MCF 10A (cell line): ENCODE measurements at places on chromosomes 5 and 9. TPM values are rescaled to one million over a fixed set of nuclear protein-coding genes. Genes with fewer than 3 reads are reported as not detected.
A peak's percentile ranks its signal among the peaks of the same experiment; 100 is the strongest.

GRCh38 chr5:154487541-154487940 is 9.5 kb upstream of the HAND1 start:
- H3K27me3 ChIP-seq, result peaks cover 86% of the 10 kb centered on the region
- no peaks in the 10 kb centered on the region for H3K4me1 ChIP-seq
- no peaks in the 10 kb centered on the region for H3K36me3 ChIP-seq
- DNase-seq, result no peak
- H3K4me3 ChIP-seq, result no peak overlapping the region

- no peaks in the 10 kb centered on the region for H3K36me3 ChIP-seq
- peak overlapping the region; percentile 22 for H3K4me3 ChIP-seq
- DNase-seq, result peak; percentile 62
- peak overlapping the region; percentile 68 for H3K27ac ChIP-seq
Observed at GRCh38 chr5:175288048-175288621, 155.8 kb downstream of the DRD1 start.

DNA sequence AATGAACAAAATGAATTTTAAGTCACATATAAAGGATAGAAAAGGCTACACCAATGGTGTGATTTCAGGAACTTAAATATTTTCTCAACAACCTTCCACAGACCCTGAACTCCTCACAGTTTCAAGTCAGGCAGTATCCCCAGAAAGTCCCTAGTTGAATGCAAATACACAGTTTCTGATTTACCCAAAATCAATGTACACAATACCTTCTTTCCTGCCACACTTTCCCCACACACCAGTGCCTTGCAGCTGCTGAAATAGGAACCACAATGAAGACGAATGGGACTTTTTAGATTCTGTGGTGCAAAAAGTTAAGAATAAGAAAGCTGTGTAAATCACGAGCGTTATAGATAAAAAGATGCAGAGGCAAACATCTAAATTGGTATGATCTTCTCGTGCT is 552.4 kb upstream of the MEF2C start:
- no peak for DNase-seq
- no peak overlapping the region for H3K4me3 ChIP-seq
- H3K4me1 ChIP-seq, result no peaks in the 10 kb centered on the region
- no peaks in the 10 kb centered on the region for H3K36me3 ChIP-seq

- H3K36me3 ChIP-seq, result peaks cover 16% of the 10 kb centered on the region
- no peak overlapping the region for H3K4me3 ChIP-seq
- no peaks in the 10 kb centered on the region for H3K27me3 ChIP-seq
- H3K4me1 ChIP-seq, result peaks cover 10% of the 10 kb centered on the region
Observed at GRCh38 chr9:125687163-125687863, 19.7 kb downstream of the MAPKAP1 start.

MARVELD2 gene
- 19.4 and 21.8 TPM in 2 replicates for total RNA-seq

DNA sequence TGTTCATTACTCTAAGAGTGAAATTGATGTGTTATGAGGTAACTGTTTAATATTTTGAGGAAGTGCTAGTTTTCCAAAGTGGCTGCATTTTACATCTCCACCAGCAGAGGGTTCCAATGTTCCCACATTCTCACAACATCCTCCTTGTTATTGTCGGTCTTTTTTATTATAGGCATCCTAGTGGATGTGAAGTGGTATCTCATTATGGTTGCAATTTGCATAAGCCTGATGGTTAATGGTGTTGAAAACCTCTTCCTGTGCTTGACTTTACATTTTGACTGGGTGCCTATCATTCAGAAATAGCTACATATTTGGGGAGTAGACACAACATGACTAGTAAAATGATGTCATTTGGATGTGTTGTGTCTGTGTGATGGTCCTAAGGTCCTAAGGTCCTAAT is 143.6 kb downstream of the MRPS30 start:
- H3K4me3 ChIP-seq, result no peak overlapping the region
- H3K36me3 ChIP-seq, result no peaks in the 10 kb centered on the region
- no peak overlapping the region for H3K27ac ChIP-seq
- no peaks in the 10 kb centered on the region for H3K4me1 ChIP-seq

DNA sequence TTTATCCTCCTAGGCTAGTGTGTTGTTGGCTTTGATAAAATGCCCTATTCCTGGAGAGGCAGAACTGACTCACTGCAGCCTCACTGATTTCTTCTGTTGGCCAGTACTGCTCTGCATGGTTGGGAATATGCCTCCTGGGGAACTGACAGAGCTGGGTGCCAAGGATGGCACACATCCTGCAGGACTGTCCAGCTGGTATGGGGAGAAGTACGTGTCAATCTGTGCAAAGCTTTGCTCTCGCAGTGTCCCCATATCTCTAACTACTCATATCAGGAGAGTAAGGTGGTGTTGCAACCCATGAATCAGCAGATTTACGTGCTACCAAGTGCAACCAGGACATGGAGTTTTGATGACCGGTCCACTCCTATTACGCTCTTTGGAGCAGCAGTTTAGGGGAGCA is 74.7 kb downstream of the TEK start:
- H3K27ac ChIP-seq, result peak overlapping the region; percentile 79
- peak; percentile 83 for DNase-seq
- no peaks in the 10 kb centered on the region for H3K27me3 ChIP-seq
- no peaks in the 10 kb centered on the region for H3K36me3 ChIP-seq
- H3K4me1 ChIP-seq, result peaks cover 46% of the 10 kb centered on the region

NR4A3 gene
- 0.16 and 0.25 TPM in 2 replicates for total RNA-seq

- no peak for DNase-seq
- no peak overlapping the region for H3K4me3 ChIP-seq
- H3K27ac ChIP-seq, result no peak overlapping the region
- H3K27me3 ChIP-seq, result peaks cover 13% of the 10 kb centered on the region
- peaks cover 6% of the 10 kb centered on the region for H3K4me1 ChIP-seq
- no peaks in the 10 kb centered on the region for H3K36me3 ChIP-seq
Observed at GRCh38 chr5:139849501-139849900, 53.9 kb downstream of the PSD2 start.

CYSRT1 gene
- 1.4 and 1.8 TPM in 2 replicates for total RNA-seq

GRCh38 chr5:135438636-135439221 is 8.4 kb downstream of the DCANP1 start:
- H3K27ac ChIP-seq, result no peak overlapping the region
- no peak overlapping the region for H3K4me3 ChIP-seq
- H3K36me3 ChIP-seq, result no peaks in the 10 kb centered on the region
- H3K4me1 ChIP-seq, result peaks cover 10% of the 10 kb centered on the region

DNA sequence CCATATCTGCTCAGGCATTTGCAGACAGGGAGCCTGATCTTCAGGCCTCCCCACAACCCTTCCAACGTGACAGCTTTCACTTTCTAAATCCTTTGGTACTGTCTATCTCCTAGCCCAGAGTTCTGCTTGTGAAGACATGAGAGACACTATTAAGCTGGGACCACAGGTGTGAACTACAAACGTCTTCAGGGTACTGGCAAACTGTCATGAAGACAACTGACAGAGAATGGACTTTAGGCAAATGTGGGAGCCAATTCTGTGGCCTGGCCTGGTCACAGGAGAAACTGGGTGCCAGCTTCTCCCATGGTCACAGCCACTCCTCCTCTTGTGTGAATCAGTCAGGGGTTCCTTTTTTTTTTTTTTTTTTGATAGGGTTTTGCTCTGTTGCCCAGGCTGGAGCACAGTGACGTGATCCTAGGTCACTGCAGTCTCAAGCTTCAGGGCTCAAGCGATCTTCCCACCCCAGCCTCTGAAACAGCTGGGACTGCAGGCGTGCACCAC is 10.4 kb downstream of the TRIM14 start:
- no peak for DNase-seq
- H3K36me3 ChIP-seq, result peaks cover 34% of the 10 kb centered on the region
- H3K27me3 ChIP-seq, result no peaks in the 10 kb centered on the region
- H3K27ac ChIP-seq, result no peak overlapping the region

DNA sequence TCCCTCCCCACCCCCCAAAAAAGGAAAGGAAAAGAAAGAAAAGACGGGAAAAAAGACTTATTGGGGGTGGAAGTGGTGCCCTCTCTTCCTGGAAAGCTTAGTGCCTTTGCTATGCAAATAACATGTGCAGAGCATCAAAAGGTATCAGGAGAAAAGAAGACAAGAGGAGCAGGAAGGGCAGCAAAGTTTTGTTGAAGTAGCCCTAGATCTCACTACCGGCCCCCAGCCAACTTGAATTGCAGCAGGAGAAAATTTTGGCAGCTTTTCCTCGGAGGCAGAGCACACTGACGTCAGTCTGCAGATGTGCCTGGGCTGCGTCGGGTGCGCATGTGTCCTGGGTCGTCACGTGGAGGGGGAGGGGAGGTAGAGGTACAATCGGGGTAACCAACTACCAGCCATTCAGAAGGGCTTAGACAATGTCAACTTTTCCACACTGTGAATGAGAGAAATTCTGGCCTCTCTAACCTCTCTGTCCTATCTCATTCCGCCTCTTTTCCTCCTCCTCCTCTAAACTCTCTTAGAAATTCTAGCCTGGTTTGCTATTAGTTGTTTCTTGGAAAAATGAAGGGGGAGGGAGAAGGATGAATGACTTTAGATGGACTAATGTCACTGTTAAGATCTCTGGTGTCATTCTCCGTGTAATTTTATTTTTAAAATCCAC is at the start of gene ADAMTS6:
Gene ADAMTS6 (minus strand): TSS at position 286 of the 661 bp plus-strand sequence. CDS start 8,247 bp downstream, outside the sequence.
- H3K36me3 ChIP-seq, result peaks cover 6% of the 10 kb centered on the region
- peak within 1 kb of the TSS; percentile 92 for H3K27ac ChIP-seq
- DNase-seq, result peak; percentile 94

DNA sequence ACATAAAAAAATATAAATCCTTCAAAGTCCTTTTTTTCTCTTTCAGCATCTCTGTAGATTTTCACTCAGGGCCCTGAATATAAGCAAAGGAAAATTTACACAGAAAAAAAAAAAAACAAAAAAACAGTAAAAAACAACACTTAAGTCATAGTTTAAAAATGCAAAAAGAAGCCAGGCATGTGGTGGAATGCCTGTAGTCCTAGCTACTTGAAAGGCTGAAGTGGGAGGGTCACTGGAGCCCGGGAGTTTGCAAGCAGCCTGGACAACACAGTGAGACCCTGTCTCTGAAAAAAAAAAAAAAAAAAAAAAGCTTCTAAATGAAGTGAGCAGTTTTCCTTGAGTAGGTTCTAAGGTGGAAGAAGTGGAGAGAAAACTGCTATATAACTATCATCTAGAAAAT is 55.0 kb upstream of the BNC2 start:
- no peaks in the 10 kb centered on the region for H3K27me3 ChIP-seq
- no peaks in the 10 kb centered on the region for H3K36me3 ChIP-seq
- H3K4me1 ChIP-seq, result no peaks in the 10 kb centered on the region
- no peak overlapping the region for H3K4me3 ChIP-seq
- no peak for DNase-seq

DNA sequence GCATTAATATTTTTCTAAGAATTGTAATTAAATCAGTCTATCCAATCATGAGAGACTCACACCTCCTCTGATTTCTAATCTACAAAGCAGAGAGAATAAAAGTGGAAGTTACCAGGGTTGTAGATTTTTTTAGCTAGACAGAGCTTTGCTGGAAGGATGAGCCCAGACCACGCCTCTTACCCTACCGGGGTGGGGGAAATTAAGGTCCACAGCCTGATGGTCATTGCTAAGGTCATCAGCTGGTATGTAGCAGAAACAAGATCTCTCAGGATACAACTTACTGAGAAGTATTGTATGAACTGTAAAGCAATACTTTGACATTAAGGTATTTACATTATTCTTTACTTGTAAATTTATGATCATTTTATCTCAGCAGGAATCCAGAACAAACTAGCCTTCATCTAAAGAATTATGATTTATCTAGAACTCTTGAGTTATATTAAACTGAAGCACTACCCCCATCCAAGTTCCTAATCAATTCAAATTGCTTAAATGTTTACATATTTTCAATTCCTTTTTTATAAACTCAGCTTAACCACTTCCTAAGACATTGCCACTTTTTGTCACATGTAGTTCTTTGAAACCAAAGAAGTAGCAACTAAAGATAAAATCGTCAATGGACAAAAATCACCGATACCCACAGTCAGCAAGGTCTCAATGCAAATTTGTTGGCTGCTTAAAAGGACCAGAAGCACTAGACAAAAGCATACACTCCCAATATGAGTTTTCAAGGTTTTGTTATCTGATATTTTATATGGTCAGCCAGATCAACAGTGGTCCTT is 225.8 kb upstream of the DAPK1 start:
- no peak for DNase-seq
- H3K36me3 ChIP-seq, result no peaks in the 10 kb centered on the region
- H3K4me3 ChIP-seq, result no peak overlapping the region
- peaks cover 11% of the 10 kb centered on the region for H3K4me1 ChIP-seq

- peaks cover 6% of the 10 kb centered on the region for H3K36me3 ChIP-seq
- H3K27ac ChIP-seq, result peak overlapping the region; percentile 98
- H3K27me3 ChIP-seq, result no peaks in the 10 kb centered on the region
- peak; percentile 82 for DNase-seq
Observed at GRCh38 chr9:127968042-127968441, 12.7 kb downstream of the EEIG1 start.

DNA sequence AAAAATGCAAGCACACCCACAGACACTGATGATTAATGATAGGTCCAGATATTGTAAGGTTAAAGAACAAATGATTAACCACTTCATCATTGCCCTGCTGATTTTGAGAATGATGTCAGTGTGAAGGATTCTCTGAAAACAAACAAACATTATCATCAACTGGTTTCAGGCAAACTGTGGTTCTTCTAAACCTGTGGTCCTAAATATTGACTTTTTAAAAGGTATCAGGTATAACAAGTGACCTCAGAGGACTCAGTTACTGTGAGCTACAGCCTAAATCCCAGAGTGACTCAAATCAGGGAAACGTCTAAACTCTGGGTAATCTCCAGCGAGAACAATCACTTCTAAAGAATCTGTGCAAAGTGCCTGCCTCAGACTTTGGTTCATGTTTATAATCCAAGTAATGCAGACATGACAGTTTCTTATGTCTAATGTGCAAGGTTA is 172.3 kb upstream of the CDH6 start:
- H3K4me1 ChIP-seq, result peaks cover 12% of the 10 kb centered on the region
- H3K27ac ChIP-seq, result no peak overlapping the region
- H3K4me3 ChIP-seq, result no peak overlapping the region
- H3K36me3 ChIP-seq, result peaks cover 4% of the 10 kb centered on the region

EQTN gene
- total RNA-seq, result not detected in 2 replicates

ADAMTS16 gene
- total RNA-seq, result not detected in 2 replicates

ELOVL7 gene
- total RNA-seq, result 10.3 and 14.3 TPM in 2 replicates

LRRC70 gene
- total RNA-seq, result 0.54 and 0.61 TPM in 2 replicates

DNA sequence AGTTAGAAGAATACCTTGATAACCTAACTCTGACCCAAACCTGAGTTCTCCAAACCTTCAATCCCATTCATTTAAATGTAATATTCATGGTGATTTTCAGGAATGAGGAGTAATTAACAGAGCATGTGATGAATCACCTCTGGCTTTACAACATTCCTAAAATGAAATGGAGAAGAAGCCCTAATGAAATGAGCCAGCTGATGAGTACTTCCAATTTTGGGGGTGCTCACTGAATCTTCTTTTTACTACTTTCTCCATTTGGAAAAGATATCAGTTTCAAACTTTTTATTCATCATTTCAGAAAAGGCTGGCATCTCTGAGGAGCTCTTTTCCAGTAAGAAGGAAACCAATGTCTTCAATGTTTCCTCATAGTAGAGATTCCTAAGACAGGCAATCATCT is 2.9 kb upstream of the SPINK5 start:
- no peak for DNase-seq
- no peaks in the 10 kb centered on the region for H3K36me3 ChIP-seq
- H3K27me3 ChIP-seq, result no peaks in the 10 kb centered on the region
- no peak overlapping the region for H3K4me3 ChIP-seq
- no peak overlapping the region for H3K27ac ChIP-seq

- no peaks in the 10 kb centered on the region for H3K27me3 ChIP-seq
- no peaks in the 10 kb centered on the region for H3K36me3 ChIP-seq
- H3K27ac ChIP-seq, result no peak overlapping the region
- no peaks in the 10 kb centered on the region for H3K4me1 ChIP-seq
- no peak for DNase-seq
Observed at GRCh38 chr9:80538976-80539375, 967.2 kb downstream of the TLE4 start.
